Stimulated activated CD4-positive, alpha-beta T cell treated with anti-CD3 and anti-CD28 coated beads, Interleukin-12 subunit alpha, Interleukin-12 subunit beta, amount 100 ng/mL, for 4 hours (primary cell): ENCODE measurements at places on chromosomes 6 and 20.

GRCh38 chr6:130245267-130245666, 22.5 kb upstream of the SAMD3 start:
- DNase-seq = no peak

DNA sequence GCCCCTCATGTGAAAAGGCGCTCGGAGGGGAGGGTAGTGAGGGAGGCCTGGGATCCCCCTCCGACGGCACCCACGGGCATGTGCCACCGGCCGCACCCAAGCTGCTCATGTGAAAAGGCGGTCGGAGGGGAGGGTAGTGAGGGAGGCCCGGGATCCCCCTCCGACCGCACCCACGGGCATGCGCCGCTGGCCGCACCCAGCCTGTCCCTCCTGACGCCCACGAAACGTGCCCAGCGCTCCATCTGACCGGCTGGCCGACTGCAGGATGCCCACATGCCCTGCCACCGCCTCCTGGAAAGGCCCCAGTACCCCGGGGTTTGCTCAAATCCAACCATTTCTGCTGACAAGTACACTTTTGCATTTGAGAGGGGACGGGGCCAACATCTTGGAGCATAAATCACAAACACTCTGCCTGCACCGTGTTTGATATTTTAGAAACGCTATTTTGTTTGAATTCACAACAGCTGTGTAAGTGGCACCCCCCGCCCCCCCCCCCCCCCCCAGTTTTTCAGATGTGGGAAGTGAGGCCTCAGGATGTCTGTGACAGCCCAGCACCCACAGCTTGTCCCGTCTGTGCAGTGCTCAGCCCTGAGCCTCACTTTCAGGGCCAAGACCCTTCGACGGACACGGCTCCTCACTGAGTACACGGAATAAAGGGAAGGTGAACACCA, 34.1 kb downstream of the SLC2A4RG start:
- no peak for DNase-seq

DNA sequence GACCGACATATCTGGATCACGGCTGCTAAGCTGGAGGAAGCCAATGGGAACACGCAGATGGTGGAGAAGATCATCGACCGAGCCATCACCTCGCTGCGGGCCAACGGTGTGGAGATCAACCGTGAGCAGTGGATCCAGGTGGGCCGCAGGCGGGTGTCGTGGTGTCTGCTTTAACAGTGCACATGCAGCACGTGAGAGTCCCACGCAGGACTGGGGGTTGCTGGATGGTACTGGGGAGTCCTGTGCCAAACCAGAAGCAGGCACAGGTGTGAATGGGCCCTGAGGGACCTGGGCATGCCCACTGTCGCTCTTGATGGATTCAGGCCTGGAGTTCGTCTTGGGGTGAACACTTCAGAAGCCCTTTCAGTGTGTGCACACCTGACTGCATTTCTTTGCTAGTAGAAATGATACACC, 24.6 kb upstream of the C20orf204 start:
- no peak for DNase-seq

DNA sequence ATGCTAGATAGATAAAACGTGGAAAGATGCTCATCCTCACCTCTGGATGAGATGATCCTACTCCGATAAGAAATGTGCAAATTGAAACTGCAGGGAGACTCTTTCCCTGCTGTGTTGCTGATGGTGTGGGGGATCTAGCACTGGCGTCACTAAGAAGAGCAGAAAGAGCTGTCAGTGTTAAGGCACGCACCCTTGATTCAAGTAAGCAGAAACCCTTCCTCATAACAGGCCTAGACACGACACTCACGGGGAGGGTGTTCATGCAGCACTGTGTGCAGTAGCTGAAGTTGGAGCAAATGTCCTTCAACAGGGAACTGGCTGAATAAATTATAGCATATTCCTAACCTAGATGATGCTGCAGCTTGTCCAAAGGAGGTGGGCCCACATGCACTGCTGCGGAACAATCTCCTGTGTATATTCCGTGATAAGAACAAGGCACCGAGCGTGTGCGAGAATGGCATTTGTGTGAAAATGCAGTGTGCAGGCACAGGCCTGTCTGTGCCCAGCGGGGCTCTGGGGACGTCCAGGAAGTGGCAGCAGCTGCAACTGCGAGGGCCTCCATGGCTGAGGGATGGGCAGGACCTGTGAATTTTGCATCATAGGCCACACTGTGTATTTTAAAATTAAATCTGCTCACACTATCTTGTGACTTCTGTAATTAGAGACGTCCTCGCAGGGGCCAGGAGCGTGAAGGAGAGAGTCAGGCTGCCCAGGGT, 64.0 kb downstream of the TCP11 start:
- DNase-seq = no peak

- no peak for DNase-seq
These were observed 357.3 kb downstream of the FOXA2 start for GRCh38 chr20:22226849-22227700.

DNA sequence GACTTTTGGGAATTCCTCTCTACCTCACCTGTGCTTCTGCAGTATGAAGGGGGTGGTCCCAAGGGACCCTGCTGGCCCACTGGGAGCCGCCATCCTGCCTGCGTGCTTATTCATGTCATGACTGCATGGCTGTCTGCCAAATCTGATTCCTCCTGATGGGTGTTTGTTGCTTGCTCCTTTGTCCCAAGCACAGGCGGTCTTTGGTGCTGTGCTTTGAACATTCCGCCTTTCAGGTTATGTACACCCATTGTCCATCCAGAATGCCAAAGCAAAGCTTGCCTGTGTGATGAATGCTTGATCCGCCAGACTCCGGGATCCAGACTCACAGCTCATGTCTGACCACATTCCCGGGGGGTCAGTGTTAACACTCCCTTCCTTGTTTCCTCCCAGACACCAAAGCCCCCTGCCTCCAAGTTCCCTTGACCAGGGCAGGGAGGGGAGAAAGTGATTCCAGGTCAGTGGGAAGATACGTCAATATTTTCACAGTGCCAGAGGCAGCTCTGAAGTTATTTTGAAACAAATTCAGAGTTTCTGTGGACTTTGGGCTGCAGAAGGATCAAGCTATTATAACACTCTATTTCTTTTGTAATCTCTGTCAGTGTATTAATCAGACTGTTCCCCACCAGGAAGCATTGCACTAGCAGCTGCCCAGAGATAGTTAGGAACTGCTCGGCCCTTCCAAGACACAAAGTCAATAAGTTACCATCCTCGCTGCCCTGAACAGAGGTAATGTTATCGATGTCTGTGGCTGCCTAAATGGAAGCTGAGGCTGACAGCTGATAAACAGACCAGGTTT, 9.5 kb downstream of the DAAM2 start:
- DNase-seq = no peak

- DNase-seq = no peak
These were observed 97.5 kb downstream of the MAFB start for GRCh38 chr20:40591536-40591935.

DNA sequence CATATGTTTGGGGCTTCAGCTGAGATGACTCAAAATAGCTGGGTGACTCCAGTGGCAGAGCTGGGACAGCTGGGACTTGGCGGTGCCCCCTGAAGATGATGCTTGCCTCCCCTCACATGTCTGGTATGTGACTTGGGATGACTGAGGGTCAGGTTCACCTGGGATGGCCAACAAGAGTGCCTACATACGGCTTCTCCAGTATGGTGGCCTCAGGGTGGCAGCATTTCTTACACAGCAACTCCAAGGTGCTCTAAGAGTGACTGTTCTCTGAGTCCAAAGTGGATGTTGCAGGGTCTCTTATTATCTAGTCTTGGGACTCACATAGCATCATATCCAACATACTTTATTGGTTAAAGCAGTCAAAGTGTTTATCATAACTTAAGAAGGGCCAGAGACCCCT, 87.8 kb upstream of the CENPW start:
- DNase-seq = no peak

DNA sequence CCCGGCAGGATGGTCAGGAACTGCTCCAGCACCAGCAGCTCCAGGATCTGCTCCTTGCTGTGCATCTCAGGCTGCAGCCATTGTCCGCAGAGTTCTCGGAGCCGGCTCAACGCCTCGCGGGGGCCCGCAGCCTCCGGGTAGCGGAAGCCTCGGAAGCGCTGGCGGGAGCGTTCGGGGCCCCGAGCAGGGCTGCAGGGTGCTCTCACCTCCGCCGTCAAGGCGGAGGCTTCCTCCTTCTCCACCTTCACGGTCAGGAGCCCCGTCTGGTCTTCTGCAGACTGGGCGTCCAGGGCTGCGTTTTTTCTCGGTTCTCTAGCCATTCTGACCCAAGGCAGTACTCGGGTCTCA, 434 bp downstream of the ZKSCAN4 start:
- peak; percentile 30 for DNase-seq
